Activated T-helper 1 cell treated with anti-CD3 and anti-CD28 coated beads, Interleukin-2, amount 50 U/mL, for 16 hours (primary cell): ENCODE measurements at places on chromosomes 16 and 17.

DNA sequence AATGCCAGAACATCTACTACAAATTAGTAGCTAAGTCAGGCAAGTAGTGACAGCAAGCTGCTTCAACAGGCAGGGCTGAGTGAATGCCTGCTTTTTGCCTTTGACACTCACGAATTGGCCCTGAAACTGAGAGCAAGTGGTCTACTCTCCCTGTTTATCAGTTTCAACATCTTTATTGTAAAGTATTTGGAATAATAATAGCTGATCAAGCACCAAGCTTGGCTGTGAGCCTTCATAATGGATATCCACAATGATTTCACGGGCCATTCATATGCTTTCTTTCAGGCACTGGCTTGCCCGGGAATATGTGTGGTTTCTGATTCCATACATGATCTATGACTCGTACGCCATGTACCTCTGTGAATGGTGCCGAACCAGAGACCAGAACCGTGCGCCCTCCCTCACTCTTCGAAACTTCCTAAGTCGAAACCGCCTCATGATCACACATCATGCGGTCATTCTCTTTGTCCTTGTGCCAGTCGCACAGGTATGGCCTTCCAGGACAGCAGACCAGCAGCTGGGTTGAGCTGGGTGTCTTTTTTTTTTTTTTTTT is 5.2 kb downstream of the TLCD3A start:
- DNase-seq: no peak

DNA sequence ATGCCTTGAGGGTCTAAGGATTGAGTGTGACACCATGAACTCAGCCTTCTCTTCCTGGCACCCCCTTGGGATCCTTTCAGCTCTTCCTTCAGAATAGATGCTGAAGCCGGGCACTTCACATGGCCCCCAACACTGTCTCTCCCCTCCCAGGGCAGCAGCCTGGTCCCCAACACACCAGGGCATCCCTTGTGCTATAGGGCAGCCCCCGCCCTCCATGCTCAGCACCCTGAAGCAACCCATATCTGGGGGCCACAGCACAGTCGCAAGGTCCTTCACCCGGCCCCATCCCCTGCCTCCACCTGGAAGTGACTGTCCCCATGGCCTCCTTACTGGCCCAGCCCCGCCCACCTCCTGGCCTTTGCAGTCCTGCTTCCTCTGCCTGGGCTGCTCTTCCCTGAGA is 143.1 kb downstream of the C16orf95 start:
- no peak for DNase-seq

DNA sequence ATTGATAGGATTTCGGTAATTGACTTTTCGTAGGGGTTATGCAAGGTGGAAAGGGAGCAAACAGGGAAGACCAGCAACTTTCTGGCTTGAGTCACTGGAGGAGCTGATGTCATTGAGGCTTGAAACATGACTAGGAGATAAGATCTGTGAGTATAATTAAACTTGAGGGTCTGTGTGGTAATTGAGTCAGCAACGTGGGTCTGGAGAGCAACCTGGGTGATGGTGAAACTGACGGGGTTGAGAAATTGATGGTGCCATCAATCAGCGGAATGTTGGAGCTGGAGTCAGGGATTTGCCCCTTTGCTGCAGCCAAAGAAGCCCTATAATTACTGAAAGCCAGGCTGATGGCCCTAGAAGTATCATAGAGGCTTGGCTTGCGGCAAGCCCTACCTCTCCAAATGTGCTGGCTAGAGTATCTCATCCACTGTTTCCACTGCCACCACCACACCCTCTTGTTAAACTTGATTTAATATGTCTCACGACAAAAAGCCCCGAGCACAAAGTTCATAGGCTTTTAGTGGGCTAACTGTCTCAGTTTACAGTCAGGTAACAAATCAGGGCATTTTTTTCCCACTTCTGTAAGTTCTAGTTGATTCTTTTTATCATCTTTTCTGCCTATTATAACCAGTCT is 186.9 kb upstream of the ELAC2 start:
- no peak for DNase-seq

- no peak for DNase-seq
Observed at GRCh38 chr16:11957591-11958395, 7.2 kb upstream of the TNFRSF17 start.

DNA sequence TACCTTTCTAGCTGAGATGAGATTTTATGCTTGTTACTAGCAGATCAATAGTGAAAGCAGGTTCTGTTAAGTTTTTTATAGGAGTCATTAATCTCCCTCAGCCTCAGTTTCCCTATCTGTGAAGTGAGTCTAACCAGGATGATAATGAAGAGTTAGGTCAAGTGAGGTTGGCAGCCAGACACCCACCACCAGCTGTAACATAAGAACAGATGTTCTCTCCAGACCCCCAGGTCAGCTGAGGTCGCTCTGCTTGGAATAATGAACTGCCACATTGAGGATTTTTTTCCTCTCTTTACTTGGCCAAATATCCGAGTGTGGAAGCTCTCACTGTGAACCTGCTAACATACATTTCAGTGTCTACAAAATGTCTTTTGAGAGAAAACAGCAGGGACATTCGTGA is 389.6 kb downstream of the WWOX start:
- DNase-seq: no peak

DNA sequence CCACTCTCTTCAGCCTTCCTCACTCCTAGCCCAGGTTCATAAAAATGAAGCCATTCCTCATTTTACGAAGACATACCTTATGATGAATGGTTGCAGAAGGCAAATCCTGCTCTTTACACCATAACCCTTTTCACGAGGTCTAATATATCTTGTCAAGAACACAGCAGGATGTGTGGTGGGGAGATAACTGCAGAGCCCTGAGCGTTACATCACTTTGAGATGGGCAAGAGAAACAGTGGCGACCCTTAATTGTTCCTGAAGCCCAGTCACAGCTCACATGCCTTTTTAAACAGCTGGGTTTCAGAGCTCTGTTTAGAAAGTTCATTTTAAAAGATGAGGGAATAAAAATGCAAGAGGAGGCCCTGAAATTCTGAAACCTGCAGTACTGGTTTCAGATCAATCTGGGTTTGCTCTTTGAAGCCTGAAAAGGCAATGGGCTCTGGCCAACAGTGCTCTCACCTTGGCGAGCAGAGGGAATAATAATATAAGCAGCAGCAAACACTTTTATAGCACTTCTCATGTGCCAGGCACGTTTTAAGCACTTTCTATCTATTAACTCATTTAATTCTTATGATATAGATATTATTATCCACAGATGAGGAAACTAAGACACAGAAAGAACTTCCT is 2.9 kb downstream of the FAM117A start:
- no peak for DNase-seq

GRCh38 chr16:27458258-27458657 is 56.3 kb downstream of the IL21R start:
- DNase-seq: no peak

DNA sequence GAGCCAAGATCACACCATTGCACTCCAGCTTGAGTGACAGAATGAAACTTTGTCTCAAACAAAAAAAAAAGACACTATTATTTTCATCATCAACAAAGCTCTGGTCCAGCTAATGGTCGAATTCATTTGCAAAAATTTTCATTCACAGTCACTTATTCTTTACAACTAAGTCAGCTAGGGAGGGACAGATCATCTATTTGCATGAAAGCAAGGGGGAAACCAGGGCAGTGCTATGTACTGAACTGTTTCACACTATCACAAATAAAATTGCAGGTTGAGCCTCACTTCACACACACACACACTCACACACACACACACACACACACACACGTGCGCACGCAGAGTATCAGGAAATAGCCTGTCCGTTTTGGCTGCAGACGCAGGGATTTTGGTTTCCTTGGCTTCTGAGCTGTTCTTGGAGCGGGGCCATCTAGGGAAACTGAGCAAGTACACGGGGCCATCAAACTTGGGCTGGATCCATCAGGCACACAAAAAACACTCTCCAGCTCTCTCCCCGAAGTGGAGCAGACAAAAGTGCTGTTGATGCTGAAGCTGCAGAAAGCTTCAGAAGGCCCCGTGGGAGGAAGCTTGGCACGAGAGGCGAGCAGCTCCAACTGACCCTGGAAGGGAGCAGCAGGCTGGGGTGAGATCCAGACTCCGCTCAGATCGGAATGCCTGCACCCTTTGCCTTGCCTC is 44.3 kb upstream of the HELZ start:
- DNase-seq: no peak

- DNase-seq: no peak
Observed at GRCh38 chr16:80656711-80657150, 115.9 kb downstream of the DYNLRB2 start.

DNA sequence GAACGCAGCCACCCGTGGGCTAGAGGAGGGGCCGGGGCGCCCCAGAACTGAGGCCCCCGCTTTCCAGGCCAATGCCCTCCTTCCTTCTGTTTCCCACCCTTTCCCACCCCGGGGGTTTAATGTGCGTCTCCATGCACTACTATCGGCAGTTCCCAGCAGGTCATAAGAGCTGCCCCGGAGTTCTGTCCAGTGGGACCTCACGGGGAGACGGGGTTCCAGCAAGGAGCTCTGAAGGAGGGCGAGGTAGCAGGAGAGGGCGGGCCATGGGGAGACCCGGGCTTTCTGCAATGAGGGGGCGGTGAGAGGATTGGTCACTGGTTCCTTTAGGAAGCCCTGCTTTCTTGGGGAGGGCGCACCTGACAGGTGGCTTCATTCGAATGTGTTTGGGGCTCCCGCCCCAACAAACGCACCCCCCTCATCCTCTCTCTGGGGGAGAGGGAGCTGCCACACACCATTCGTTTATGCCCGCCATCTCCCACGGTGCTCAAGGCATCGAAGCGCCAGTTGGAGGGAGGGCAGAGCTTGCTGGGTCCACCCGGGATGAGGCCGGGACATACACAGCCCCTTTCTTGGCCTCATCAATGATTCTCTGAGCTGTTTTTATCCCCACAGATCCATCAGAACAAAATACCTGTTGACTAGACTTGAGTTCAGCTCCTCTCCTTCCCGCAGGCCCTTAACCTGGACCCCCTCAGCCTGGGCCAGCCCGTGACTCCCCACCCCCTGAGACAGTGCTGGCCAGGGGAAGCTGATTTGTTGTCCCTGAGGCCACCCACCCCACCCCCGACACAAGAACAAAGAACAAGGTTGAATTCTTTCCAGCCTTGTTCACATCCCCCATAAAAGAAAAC is 44.1 kb downstream of the SLC7A5 start:
- no peak for DNase-seq

DNA sequence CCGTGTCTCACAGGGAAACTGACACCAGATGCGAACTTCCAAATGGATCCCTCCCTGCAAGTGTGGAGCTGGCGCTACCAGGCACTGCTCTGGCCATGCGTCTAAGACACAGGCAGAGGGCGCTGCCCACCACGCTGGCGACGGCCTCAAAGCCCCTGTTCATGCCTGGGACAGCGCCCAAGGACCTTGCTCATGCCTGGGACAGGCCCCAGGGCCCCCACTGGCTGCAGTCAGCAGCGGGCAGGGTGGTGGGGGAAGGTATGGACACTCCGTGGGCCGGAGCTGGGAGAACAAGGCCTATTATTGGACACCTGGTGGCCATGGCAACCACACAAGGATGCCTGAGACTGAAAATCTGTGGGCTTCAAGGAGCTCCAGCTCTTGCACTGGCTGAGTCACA is 8.8 kb downstream of the ZG16B start:
- DNase-seq: no peak

- no peak for DNase-seq
Observed at GRCh38 chr17:72104164-72104862, 16.5 kb upstream of the SOX9 start.

DNA sequence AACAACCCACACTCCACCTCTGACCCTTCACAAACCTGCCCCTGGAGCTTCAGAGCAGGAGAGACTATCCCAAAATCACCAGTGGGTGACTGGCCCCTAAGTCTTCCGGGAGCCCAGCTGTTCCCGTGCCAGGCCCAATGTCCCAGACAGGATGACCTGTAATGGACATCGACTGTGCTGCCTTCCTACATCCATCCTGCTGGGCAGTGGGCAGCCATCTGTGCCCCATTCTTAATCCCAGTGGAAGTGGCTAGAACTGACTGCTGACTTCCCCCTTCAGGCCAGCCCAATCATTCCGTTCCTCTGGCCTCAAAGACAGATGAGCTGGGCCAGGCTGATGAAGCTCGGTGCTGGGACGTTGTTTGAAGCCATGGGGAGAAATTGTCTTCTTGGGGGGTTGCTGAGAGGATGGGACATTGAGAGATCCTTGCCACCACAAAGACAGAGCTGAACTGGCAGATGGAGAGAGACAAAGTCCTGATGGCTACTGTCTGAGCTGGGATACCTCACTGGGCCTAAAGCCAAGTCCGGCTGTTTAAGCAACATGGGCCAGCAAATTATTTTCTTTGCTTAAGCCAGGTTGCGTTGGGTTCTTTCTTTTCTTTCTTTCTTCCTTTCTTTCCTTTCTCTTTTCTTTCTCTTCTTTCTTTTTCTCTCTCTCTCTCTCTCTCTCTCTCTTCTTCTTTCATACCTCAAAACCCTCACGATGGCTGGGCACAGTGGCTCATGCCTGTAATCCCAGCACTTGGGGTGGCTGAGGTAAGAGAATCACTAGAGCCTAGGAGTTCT is 17.9 kb upstream of the ALOX15B start:
- no peak for DNase-seq

- DNase-seq: no peak
Observed at GRCh38 chr16:65249768-65250167, 127.9 kb upstream of the CDH11 start.

- DNase-seq: no peak
Observed at GRCh38 chr17:41912925-41913324, 5.8 kb downstream of the ACLY start.

DNA sequence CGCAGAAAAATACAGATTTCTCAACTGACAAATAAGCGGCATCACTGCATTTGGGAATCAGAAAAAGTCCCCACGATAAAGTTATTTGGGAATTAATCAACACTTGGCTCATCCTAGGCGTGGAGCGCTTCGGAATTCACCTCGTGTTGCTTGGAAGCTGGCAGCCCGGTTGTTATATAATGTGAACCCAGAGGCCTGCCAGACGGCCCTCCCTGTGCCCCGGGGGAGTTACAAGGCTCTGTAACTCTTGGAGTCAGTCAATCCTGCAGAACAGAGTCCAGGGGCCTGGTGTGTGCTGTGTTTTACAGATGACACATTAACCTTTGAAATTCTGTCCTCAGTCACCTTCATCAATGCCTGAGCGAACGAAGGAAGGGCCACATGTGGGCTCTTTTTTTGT is 111.1 kb downstream of the PITPNC1 start:
- no peak for DNase-seq

- no peak for DNase-seq
Observed at GRCh38 chr17:45425125-45425983, 7.3 kb downstream of the ARHGAP27 start.

DNA sequence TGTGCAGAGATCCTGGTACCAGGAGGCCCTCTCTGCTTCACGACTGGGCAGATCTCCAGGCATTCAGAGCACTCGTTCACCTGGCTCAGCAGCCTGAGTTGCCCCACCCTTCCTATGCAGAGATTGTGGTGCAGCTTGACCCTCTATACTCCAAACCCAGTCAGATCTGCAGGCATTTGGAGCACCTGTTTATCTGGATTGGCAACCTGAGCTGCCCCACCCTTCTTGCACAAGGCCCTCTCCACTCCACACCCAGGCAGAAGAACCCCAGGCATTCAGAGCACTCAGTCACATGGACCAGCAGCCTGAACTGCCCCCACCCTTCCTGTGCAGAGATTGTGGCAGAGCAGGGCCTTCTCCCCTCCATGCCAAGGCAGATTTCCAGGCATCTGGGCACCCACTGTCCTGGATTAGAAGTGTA is 88.4 kb upstream of the CDH5 start:
- no peak for DNase-seq
